RCC 7860 (cell line): ENCODE measurements at places on chromosomes 3 and 15.

DNA sequence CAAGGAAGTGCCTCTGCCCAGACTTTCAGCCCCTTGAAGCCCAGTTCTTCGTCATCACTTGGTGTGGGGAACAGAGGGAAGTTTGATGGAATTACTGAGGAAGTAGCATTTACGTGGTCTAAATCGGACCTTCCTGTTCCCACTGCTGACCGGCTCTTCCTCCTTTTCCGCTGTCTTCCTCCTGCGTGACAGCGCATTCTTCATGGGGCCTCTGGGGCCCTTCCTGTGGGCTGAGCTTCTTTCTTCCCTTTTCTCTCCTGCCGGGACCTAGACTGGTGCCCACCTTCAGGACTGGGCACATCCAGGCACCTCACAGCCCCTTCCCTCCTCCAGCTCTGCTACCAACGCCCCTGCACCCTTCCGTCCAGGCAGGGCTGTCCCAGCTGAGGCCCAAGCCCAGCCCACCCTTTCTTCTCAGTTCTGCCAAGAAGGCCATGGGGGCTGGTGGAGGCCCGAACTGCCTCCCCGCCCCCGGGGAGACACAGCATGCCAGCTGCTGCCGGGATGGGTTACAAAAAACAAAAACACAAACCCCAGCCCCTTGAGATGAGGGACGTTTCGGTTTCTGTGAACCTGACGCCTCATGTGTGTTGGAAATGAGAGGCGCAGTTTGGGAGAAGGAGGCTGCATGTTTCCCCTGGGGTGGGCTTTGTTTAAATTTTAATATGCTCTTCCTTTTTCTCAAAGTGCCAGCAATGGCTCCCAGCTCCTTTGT, 19.1 kb downstream of the ZNF710 start:
- DNase-seq: no peak

DNA sequence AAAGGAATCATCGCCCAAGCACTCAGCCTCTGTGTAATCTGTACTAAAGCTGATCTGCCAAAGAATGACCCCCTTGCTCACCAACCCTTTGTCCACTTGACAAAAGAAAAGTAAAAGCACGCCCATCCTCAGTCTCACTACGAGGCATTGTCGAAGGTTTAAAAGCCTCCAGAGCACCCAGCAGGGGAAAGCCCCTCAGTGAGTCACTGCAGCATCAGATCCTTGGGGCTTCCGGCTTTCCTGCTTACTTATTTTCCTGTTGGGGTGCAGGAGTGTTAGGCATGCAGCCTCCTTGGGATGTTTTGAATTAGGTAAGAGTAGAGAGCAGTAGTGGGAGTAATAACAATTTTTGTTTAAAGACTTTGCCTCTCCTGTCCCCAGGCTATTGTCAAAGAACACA, 216.1 kb downstream of the MTHFS start:
- DNase-seq: peak; percentile 66

DNA sequence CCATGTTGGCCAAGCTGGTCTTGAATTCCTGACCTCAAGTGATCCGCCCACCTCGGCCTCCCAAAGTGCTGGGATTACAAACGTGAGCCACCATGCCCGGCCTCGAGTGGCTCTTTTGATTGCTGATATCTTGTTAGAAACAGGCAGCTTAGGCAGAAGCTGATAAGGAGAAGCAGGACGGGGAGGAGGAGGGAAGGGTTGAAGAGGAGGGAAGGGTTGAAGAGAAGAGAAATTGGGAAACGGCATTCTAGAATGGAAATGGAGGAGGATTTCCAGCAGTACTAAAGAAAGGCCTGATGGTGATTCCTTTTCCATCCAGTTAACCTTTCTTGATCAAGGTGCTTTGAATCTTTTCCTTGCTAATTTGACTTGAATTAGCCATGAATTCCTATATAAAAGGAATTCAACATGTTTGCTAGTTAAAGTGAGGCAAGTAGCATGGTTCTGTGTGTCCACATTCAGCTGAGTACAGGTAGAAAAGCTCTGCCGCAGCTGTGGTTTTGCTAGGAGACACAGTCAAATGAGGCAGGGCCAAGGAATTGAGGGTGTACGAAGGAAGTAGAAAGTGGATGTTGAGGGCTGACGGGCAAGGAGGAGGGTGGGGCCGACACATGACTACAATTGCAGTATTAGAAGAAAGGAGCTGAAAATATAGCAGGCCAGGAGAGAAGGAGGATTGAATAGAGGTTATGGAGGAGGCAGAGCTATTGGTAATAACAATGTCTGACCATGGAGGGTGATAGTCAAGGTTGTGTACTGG, 27.2 kb upstream of the ATP1B3 start:
- no peak for DNase-seq

- peak; percentile 46 for DNase-seq
These were observed 227.6 kb upstream of the POU1F1 start for GRCh38 chr3:87503900-87504498.

- DNase-seq: peak; percentile 86
These were observed 16.8 kb downstream of the ATG7 start for GRCh38 chr3:11288786-11289637.

DNA sequence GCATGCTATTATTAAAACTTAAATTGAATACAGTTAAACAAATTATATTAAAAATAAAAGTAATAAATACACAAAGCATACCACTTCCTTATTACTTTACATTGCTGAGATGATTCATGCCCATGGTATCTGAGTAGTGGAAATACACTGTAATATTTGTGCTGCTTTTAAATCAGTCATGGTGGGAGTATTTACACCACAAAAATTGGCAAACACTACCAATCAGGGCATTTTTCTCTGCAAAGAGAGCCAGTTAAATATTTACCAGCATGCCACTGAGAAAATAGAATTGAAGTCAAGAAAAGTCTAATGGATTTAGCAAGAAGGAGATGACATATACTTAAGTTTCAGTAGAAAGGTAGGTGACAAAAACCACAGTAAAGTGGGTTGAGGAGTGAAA, 19.6 kb downstream of the PPARG start:
- DNase-seq: peak; percentile 91

DNA sequence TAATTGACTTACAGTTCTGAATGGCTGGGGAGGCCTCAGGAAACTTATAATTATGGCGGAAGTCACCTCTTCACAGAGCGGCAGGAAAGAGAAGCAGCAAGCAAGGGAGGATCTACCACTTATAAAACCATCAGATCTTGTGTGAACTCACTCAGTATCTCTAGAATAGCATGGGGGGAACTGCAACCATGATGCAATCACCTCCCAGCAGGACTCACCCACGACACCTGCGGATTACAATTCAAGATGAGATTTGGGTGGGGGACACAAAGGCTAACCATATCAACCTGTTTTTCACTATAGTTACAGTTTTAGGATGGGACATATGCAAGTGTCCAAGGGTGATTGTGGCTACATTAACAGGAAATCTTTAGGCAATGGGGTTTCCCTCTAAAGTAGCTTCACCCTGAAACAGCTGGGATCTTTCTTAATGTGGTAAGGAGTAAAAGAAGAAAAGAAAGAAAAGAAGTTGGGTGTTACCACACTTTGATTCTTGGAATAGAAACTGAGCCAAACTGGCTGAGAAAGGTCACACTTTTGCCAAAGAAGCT, 453.8 kb downstream of the OTOL1 start:
- no peak for DNase-seq

GRCh38 chr3:48991851-48992545, 2.0 kb downstream of the P4HTM start:
- no peak for DNase-seq

DNA sequence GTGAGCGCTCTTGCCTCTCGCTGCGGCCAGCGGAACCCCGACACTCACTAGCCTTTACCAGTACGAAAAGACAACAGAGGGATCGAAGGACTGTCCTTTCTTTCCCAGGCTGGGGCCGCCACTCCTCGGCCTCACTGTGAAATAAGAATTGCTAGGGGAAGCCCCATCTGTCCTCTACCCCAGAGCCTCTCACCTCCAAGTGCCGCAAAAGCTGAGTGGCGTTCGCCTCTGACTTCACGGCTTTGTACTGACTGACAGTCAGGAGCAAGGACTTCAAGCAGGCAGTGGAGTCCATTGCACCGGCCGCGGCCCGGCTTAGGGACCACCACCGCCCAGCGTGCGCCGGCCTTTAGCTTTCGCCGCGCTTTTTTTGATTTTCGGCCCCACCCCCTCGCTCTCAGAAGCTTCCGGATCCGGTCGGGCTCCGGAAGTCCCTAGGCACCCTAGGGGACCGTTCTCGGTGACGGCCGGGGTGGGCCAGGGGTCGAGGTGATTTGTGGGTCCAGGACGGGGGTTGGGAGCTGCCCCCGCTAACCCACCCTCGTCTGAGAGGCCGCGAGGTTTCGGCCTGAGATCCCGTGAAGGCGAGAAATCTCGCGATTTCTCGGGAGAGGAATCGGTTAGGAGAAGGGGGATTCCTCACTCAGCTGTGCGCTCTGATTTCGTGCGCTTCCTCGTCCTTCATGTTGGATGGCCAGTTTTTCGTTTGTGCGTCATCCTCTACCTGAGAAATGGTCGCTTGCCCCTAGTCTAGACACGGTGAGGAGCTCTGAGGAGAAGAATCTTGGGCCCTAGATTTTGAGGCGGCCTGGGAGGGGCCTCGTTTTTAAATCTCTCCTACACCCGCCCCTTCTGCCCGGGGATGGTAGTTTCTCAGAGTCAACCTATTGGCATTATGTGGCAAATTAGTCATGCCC, at the start of the genes CIP2A and DZIP3:
CIP2A (minus strand) TSS at position 358 of the 917 bp plus-strand sequence; CDS start at position 295, 63 bp downstream.
DZIP3 (plus strand) TSS at position 642 of the 917 bp plus-strand sequence. CDS start 15,685 bp downstream, outside the sequence.
- peak; percentile 90 for DNase-seq

DNA sequence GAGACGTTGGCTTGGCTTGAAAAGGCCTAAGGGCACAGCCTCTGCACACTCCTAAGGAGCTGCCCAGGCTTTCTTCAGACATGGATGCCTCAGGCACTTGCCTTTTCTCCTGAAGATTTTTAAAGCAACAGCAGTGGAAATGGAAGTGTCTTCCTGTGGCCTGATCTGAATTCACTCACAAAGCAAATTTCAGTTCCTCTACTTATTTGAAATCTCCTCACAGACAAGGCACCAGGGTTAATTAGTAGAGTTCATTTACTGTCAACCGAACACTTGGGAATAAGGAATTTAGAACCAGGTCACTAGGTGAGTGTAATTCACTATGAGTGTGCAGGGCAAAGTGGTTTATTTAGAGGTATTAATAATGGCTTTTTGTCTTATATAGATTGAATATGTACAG, 27.2 kb upstream of the DAZL start:
- no peak for DNase-seq

DNA sequence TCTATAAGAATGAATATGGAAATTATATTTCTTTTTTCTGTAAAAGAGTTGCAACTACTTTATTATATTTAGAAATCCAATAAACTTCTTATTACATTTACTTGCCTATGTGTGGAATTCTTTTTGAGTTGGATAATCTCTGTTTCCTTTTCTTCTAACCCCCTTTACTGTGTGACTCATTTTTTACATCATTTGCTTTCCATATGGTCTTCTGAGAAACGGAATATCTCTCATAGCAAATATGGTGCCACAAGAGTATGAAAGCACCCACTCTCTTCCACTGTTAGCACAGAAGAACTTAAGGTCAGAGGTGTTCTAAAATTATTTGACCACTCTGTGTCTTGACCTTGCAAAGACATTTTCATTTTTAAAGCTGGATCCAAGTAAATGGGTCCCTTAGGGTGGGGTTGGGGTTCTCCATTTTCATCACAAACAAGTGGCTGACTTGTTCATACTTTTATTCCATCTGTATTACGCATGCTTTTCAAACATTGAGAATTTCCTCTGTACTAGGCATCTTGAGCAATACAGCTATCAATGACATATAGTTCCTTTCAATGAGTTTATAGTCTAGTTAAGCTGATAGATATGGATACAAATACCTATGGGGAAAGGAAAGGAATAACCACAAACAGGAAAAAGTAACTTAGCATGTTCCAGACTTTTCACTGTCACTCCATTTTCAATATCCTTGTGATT, 281.1 kb upstream of the TPRG1 start:
- DNase-seq: no peak

- DNase-seq: no peak
These were observed 44.7 kb downstream of the CBLB start for GRCh38 chr3:105824129-105824528.

DNA sequence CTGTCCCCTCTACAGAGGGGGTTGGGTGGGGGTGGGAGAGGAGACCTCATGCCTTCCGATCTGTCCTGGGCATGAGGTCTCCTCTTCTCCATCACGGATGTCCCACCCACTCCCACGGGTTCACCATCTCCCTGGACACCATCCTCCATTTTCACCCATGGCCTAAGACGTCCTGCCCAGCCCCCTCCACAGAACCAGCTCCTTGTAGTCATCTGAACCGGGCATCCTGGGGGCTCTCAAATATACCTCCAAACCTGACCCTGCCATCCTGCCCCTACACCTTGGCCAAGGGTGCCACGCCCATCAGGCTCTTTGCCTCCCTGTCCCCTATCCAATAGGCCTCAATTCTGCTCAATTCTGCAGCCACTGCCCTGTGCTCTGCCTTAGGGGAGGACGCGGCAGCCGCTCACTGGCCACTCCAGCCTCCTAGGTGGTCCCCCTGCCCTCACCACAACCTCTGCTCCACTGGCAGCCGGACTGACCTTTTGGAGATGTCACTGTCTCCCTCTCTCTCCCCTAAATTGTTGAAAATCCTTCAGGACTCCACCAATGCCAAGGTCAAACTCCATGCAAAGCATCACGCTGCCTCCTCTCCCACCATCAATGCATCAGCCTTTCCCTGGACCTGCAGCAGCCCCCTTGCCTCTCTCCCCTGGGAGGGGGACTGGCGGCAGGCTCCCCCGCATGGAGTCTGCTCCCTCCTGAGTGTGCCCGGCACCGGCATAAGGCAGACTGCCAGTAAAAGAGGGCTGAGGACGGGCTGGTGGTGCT, 9.4 kb upstream of the ANPEP start:
- DNase-seq: no peak

GRCh38 chr3:46695177-46695961, 1.9 kb upstream of the ALS2CL start:
- DNase-seq: peak; percentile 53

GRCh38 chr3:126961191-126961790, 21.6 kb upstream of the PLXNA1 start:
- DNase-seq: no peak

DNA sequence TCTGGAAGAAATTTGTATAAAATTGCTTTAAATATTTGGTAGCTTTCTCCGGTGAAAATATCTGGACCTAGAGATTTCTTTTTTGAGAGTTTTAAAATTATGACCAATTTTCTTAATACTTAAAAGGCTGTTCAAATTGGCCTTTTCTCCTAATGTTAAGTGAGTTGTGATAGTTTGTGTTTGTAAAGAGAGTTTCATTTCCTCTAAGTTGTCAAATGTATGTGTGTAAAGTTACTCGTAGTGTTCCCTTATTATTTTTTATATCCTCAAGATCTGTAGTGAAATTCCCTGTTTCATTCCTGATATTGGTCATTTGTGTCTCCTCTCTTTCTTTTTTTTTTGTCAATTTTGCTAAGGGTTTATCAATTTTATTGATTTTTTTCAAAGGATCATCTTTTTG, 92.6 kb upstream of the CTNNB1 start:
- no peak for DNase-seq

- peak; percentile 1 for DNase-seq
These were observed 1488.1 kb downstream of the OTOL1 start for GRCh38 chr3:162984746-162985145.

GRCh38 chr3:126101521-126101982, 17.6 kb upstream of the SLC41A3 start:
- no peak for DNase-seq

GRCh38 chr3:62678841-62679240, 196.4 kb downstream of the CADPS start:
- no peak for DNase-seq
